ENCODE measurements at places on chromosomes 1 and 21.

GRCh38 chr1:198234520-198235251 lies 77.9 kb downstream of the NEK7 start:
- H3K27ac ChIP-seq, result no peak overlapping the region
- H3K4me3 ChIP-seq, result no peak overlapping the region
- no peaks in the 10 kb centered on the region for H3K27me3 ChIP-seq
- peaks cover 26% of the 10 kb centered on the region for H3K4me1 ChIP-seq
- H3K36me3 ChIP-seq, result peaks cover 15% of the 10 kb centered on the region

DNA sequence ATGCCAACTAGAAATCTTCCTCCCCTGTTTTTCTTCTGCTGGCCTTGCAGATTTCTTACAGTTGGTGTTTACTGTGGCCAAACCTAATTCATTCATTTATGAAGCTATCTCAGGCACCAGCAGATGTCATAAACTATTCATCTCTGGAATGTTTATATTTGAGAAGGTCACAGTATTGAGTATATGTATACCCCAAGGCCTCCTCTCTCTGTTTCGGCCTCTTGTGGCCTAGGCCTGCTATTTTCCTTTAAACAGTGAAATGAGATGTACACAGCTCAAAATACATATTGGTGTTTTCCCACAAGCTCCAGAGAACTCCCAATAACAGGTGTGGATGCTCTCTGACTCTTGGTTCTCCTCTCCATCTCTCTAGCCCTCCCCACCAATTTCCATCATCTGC lies 520.7 kb upstream of the CAMK1G start:
- no peak overlapping the region for H3K4me3 ChIP-seq
- H3K27me3 ChIP-seq, result no peaks in the 10 kb centered on the region
- H3K36me3 ChIP-seq, result no peaks in the 10 kb centered on the region
- no peak for DNase-seq

DNA sequence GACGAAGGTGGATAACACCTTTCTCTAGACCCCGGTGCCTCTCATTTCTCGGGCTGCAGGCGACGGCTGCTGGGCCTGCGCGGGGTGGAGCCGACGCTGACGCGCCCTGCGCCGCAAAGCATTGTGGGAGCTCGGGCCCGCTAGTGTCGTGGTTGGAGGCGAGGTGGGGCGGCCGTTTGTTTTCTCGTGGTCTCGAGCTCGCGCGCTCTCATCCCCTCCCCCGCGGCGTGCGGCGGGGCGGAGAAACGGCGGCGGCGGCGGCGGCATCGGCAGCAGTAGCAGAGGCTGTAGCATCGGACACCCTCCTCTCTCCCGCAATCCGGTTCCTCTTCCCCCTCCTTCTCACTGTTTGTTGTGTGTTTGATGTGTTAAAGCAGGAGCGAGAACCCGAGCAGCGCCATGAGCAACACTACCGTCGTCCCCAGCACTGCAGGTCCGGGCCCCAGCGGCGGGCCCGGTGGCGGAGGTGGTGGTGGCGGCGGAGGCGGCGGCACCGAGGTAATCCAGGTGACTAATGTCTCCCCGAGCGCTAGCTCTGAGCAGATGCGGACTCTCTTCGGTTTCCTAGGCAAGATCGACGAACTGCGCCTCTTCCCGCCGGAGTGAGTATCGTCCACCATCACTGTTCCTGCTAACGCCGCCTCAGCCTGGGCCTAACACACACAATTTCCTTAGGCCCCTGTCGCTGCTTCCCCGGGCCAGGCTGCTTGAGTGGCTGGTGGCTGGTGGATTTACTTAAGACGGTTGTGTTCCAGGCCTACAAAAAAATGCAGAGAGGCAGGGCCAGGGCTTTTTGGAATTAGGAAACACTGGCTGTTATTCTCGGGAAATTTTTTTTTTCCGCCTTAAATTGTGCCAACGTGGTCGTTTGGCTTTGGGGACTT lies at the start of gene SRSF11:
Gene SRSF11 (plus strand): TSS at position 143 of the 884 bp plus-strand sequence. CDS start 257 bp downstream, at position 400.
- H3K36me3 ChIP-seq, result peaks cover 21% of the 10 kb centered on the region
- no peaks in the 10 kb centered on the region for H3K27me3 ChIP-seq
- peaks cover 12% of the 10 kb centered on the region for H3K4me1 ChIP-seq
- peak within 1 kb of the TSS; percentile 95 for H3K4me3 ChIP-seq
- peak; percentile 98 for DNase-seq

- no peak for DNase-seq
- H3K27ac ChIP-seq, result no peak overlapping the region
- H3K4me3 ChIP-seq, result no peak overlapping the region
- no peaks in the 10 kb centered on the region for H3K27me3 ChIP-seq
Measured at GRCh38 chr1:208523007-208523406, 278.8 kb upstream of the PLXNA2 start.

DNA sequence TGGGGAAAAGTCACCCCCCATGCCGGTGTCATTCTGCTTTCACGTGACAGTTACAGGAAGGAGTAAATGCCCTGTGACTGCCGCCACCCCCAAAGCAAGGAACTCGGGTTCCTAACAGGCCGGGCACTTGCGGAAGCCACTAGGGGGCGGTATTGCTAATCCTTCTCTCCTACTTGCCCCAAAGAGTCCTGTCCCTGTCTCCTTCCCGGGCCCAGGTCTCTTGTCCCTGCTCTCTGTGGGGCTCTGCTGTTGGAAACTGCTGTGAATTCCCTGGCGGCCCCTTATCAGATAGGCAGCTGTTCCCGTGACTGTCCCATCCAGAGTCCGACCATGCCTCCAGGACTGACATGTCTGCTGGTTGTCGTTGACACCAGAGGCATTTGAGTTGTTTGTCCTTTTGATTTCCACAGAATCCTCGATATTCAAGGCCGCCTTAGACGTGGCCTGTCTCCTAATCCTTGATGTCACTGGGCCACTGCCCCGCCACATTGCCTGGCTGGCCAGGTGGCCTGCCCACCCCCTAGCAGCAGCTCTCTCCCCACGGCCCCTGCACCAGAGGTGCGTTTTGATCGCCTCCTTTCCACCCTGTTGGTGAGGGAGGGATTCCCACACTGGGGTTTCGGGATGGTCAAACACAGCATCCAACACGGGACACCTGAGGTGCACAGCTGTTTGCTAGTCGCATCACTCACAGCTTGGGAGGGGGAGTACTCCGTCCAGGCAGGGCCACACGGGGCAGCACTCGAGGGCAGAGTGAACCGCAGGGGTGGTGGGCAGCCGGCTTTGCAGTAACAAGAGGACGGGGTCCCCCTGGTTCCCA lies 37.3 kb downstream of the CHAF1B start:
- no peak overlapping the region for H3K4me3 ChIP-seq
- DNase-seq, result peak; percentile 77
- H3K27ac ChIP-seq, result no peak overlapping the region
- H3K36me3 ChIP-seq, result peaks cover 1% of the 10 kb centered on the region
- peaks cover 8% of the 10 kb centered on the region for H3K4me1 ChIP-seq
- no peaks in the 10 kb centered on the region for H3K27me3 ChIP-seq

DNA sequence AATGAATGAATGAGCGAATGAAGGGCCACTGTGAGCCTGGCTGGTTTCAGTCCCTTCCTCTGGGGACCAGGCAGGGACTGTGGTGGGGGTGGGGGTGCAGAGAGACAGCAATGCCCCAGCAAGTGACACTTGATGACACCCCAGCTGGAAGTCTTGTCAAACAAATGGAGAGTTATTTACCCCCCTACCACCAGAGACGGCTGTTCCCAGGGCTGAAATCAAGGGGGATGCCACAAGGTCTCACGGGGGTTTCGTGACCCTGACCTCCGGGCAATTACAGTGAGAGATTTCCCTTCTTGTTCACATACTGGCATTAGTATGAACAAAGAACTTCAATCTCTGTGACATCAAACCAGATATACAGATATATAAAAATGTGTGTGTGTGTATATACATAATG lies 34.0 kb upstream of the LMO4 start:
- no peaks in the 10 kb centered on the region for H3K4me1 ChIP-seq
- H3K36me3 ChIP-seq, result no peaks in the 10 kb centered on the region
- no peak overlapping the region for H3K27ac ChIP-seq
- no peaks in the 10 kb centered on the region for H3K27me3 ChIP-seq

DNA sequence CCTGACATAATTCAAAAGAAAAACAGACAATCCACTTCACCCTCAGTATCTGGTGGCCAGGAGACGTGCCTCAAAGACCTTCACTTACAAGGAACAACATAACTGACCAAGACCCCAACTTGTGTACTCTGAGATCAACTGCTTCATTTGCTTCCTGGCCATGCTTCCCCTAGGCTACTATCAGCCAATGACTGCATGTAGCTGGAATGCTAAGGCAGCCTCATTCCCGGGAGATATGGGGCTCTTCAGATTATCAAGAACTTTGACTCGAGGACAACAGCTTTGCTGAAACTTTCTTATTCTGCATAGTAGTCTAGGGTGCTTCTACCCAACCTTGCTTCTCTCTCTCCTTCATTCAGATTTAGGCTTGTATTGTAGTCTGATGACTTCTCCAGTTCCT lies 11.7 kb upstream of the UCK2 start:
- H3K4me3 ChIP-seq, result no peak overlapping the region
- H3K4me1 ChIP-seq, result no peaks in the 10 kb centered on the region
- no peaks in the 10 kb centered on the region for H3K27me3 ChIP-seq
- H3K27ac ChIP-seq, result no peak overlapping the region
- no peak for DNase-seq

DNA sequence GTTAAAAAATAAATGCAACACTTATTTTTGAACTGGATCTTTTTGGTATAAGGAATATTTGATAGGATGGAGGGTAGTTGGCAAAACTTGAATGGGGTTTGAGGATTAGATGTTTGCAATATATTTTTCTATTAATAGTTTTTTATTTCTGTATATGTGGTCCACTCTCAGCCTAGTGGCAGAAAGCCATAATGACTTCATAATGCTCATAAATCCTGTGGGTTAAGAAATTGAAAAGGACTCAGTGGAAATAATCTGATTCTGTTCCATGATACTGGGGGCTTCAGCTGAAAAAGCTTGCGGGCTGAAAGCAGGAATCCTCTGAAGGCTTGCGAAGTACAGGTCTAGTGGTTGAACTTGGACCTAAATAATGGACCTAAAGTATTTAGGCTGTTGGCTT lies 1028.6 kb upstream of the PRMT6 start:
- no peak for DNase-seq
- H3K36me3 ChIP-seq, result no peaks in the 10 kb centered on the region
- H3K27me3 ChIP-seq, result no peaks in the 10 kb centered on the region

GRCh38 chr1:207077470-207078377 lies 10.9 kb upstream of the C4BPB start:
- no peaks in the 10 kb centered on the region for H3K27me3 ChIP-seq
- H3K27ac ChIP-seq, result no peak overlapping the region
- no peak overlapping the region for H3K4me3 ChIP-seq
- peak; percentile 90 for DNase-seq
- H3K36me3 ChIP-seq, result no peaks in the 10 kb centered on the region
- peaks cover 3% of the 10 kb centered on the region for H3K4me1 ChIP-seq

DNA sequence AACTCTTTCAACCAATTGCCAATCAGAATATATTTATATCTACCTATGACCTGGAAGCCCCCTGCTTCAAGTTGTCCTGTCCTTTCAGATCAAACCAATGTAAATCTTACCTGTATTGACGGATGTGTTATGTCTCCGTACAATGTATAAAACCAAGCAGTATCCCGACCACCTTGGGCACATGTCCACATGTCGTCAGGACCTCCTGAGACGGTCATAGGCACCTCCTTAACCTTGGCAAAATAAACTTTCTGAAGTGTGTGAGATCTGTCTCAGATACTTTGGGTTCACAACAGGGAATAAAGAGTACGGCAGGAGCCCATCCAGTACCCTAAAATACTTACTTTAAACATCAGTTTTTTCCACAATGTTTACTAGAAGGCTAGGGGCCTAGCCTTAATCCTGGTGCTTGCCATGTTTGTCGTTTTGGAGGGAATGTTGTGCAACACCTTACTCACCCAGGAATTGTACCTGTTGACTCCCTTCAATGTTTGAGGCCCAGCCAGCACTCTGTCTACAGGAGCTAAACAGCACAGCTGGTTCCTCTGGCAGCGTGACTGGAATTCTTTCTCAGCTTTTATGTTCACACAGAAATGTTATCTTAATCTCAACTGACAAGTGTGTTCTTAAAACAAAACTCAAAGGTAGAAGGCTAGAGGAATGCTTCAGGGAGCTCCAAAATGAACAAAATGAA lies 90.8 kb upstream of the USP25 start:
- H3K4me3 ChIP-seq, result no peak overlapping the region
- H3K4me1 ChIP-seq, result no peaks in the 10 kb centered on the region
- H3K27ac ChIP-seq, result no peak overlapping the region

- H3K4me1 ChIP-seq, result no peaks in the 10 kb centered on the region
- no peak for DNase-seq
- no peaks in the 10 kb centered on the region for H3K36me3 ChIP-seq
- no peak overlapping the region for H3K27ac ChIP-seq
- H3K27me3 ChIP-seq, result no peaks in the 10 kb centered on the region
Measured at GRCh38 chr1:241325456-241325855, 31.5 kb downstream of the RGS7 start.

GRCh38 chr1:11044086-11044848 lies 2.8 kb downstream of the MASP2 start:
- no peak overlapping the region for H3K27ac ChIP-seq
- H3K36me3 ChIP-seq, result no peaks in the 10 kb centered on the region
- no peaks in the 10 kb centered on the region for H3K4me1 ChIP-seq
- H3K27me3 ChIP-seq, result no peaks in the 10 kb centered on the region

DNA sequence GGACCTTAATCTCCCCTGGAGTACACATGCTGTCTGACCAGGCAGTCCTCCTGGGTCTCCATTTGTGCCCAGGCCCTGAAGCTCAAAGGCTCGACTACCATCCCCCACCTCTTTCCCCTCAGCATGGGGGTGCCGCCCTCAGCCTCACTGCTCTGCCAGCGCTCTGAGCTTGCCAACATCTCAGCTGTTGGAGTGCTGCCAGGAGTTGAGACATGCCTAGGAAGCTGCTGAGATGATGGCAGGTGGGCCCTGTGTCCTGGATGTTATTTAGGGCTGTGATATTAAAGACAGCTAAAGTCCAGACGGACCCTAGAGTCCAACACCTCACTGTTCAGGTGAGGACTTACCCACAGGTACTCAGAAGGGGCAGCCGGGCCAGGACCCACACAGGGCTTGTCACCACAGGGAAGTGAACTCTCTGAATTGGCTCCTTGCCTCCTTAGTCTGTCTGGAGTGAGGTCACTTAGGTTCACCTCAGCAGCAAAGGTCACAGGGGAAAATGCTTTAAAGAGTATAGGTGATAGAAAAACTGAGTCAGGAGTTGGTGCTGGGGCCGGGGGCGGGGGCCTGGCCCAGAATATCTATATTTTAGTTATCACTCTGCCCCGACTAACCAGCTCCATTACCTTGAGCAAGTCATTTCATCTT lies 19.7 kb upstream of the KCNC4 start:
- no peak overlapping the region for H3K27ac ChIP-seq
- no peaks in the 10 kb centered on the region for H3K4me1 ChIP-seq
- DNase-seq, result peak; percentile 13
- no peaks in the 10 kb centered on the region for H3K36me3 ChIP-seq

GRCh38 chr1:41041614-41042270 lies 20.2 kb upstream of the SLFNL1 start:
- H3K36me3 ChIP-seq, result peaks cover 74% of the 10 kb centered on the region
- H3K27me3 ChIP-seq, result no peaks in the 10 kb centered on the region
- DNase-seq, result no peak
